ENCODE measurements at places on chromosomes 5 and 9. TPM values are rescaled to one million over a fixed set of nuclear protein-coding genes. Genes with fewer than 3 reads are reported as not detected.

- DNase-seq: no peak
- no peaks in the 10 kb centered on the region for H3K4me1 ChIP-seq
- H3K27me3 ChIP-seq: peaks cover 49% of the 10 kb centered on the region
- no peak overlapping the region for H3K27ac ChIP-seq
Measured at GRCh38 chr9:93276973-93277372, 93.0 kb downstream of the WNK2 start.

DNA sequence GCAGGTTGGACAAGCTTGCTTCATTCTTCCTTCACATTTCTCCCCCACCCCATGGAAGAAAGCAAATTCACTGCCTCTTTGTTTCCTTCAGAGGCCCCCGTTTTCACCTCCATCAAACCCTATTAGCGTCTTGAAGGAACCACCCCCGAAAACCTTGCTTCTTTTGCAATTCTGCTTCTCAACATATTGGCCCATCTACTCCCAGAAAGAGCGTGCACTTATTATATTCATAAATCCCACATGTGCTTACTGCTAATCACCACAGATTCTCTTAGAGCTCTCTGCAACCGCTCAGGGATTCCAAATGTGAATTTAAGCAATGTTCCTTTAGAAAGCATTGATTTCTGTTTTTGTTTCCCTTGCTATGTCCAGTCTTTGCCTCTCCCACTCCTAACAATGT is 1.1 kb downstream of the F2RL2 start:
- no peaks in the 10 kb centered on the region for H3K27me3 ChIP-seq
- H3K4me3 ChIP-seq: no peak overlapping the region
- DNase-seq: no peak
- H3K36me3 ChIP-seq: peaks cover 40% of the 10 kb centered on the region
- H3K4me1 ChIP-seq: peaks cover 25% of the 10 kb centered on the region

DNA sequence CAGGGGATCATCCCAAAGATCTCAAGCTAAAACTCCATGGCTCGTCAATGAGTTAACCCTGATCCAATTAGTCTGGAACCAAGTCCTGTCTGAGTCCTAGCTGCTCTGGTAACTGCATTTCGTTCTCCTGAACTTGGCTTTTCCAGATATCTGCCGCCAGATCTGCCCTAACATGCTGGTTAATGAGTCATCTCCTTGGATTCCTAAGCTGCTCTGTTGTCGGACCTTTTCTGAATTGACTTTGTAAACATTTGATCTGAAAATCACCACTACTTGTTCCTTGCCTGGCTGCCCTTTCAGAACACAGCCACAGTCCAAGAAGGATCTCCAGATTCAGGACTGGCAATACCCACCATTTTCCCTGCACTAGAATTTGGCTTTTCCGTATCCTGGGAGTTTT is 473.0 kb downstream of the ZSWIM6 start:
- H3K4me1 ChIP-seq: no peaks in the 10 kb centered on the region
- H3K4me3 ChIP-seq: no peak overlapping the region
- H3K36me3 ChIP-seq: no peaks in the 10 kb centered on the region
- no peak overlapping the region for H3K27ac ChIP-seq

DNA sequence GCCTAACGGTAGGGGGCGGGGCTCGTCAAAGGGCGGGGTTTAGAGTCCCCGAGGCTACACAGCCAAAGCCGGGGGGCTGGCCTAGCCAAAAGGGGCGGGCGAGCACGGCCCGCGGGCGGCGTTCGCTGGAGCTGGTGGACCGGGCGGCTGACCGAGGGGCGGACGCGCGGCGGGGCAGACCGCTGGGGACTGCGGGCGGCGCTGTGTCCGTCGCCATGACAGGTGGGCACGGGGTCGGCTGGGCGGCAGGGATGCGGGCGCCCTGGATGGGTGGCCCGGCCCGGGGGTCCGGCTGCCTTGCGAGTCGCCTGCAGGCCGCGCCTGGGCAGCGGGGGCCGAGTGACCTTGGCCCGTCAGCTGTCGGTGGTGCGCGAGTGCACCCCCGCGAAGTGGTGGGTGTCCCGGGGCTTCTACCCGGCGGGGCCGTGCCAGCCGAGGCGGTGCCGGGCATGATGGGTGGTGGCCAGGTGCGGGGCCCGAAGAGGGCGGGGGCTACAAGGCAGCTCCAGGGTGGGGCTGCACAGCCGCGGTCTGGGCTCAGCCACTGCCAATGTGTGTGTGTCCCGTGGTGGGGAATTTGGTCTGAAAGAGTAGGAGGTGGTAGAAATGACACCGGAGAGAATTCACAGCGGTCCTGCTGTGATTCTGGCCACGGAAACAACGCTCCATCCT is at the start of gene CARD19:
CARD19 (plus strand) TSS at position 87 of the 672 bp plus-strand sequence; CDS start at position 216, 129 bp downstream.
- peaks cover 73% of the 10 kb centered on the region for H3K4me1 ChIP-seq
- H3K4me3 ChIP-seq: peak within 1 kb of the TSS; percentile 85
- H3K27ac ChIP-seq: peak within 1 kb of the TSS; percentile 98
- peaks cover 26% of the 10 kb centered on the region for H3K36me3 ChIP-seq
- H3K27me3 ChIP-seq: no peaks in the 10 kb centered on the region
- DNase-seq: peak; percentile 55

- H3K27ac ChIP-seq: no peak overlapping the region
- DNase-seq: no peak
- H3K36me3 ChIP-seq: no peaks in the 10 kb centered on the region
- no peak overlapping the region for H3K4me3 ChIP-seq
- peaks cover 5% of the 10 kb centered on the region for H3K27me3 ChIP-seq
- H3K4me1 ChIP-seq: no peaks in the 10 kb centered on the region
Measured at GRCh38 chr5:42547894-42548293, 124.7 kb downstream of the GHR start.

- no peak overlapping the region for H3K27ac ChIP-seq
- H3K36me3 ChIP-seq: peaks cover 15% of the 10 kb centered on the region
- DNase-seq: no peak
Measured at GRCh38 chr9:137670391-137671195, 51.8 kb downstream of the EHMT1 start.

DNA sequence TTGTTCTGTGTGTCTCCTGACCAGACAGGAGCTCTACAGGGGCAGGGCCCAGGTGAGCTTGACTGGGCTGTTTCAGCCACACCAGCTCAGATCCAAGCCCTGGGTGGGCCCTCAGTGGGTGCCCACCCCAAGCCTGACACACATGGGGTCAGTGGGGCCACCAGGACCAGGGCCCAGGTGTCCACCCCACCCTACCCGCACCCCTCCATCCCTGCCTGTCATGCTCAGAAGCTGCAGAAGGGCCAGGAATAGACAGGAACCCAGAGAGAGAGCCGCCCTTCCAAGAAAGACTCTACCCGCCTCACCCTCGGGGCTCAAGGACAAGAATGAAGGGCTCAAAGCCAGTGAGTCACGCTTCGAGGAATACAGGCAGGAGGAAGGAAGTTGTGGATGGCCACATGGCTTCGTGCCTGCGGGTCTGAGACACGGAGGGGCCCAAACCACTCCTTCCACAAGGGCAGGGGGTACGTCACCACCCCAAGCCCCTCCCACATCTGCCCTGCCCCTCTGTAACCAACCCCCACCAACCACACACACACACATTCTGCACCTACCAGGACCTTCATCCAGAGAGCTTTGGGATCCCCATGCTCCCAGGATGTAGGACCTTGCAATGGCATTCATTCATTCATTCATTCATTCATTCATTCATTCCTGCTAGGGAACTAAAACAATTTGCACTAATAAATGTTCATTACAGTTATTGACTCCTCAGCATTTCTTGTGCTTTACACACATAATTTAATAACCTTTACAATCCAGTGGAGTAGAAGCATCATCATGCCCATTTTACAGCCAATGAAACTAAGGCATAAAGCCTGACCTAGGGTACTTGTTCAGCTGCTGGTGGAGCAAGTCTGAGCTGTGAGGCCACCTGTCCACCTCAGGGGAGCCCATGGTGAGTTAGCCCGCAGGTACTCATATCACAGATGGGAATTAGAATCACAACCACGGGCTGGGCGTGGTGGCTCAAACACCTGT is 55.9 kb upstream of the STXBP1 start:
- H3K27me3 ChIP-seq: peaks cover 2% of the 10 kb centered on the region
- DNase-seq: peak; percentile 76
- H3K36me3 ChIP-seq: peaks cover 15% of the 10 kb centered on the region
- peak overlapping the region; percentile 87 for H3K27ac ChIP-seq
- H3K4me3 ChIP-seq: peak overlapping the region; percentile 57

DMRTA1 gene
- total RNA-seq: not detected

PCDHGA1 gene
- total RNA-seq: 0.04 TPM

OGN gene
- not detected for total RNA-seq

Measured in activated CD4-positive, alpha-beta T cell treated with anti-CD3 and anti-CD28 coated beads, Interleukin-2, amount 10 ng/mL, durations not matched to agents 7 days and 5 days (primary cell).